ENCODE measurements at places on chromosomes 3 and 15. TPM values are rescaled to one million over a fixed set of nuclear protein-coding genes. Genes with fewer than 3 reads are reported as not detected.

GRCh38 chr3:53693451-53693850, 152.8 kb downstream of the CHDH start:
- no peak for DNase-seq

DNA sequence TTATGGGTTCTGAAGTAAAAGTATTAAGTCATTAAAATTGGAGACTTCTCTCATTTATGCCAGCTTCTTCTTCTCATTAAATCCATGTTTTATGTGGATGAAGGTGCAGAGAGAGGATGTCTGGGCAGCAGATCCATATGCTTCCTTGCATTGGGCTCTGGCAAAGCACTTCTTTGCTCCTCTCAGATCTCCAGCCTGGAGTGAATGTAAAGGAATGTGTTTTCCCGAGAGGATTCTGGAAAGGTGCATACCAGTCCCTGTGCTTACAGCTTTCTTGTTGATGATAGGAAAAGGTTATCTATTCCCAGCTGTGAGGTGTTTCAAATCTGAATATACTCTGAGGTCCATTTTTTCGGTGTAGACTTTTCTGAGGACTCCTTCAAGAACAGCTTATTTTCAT, 79.9 kb upstream of the PEX5L start:
- DNase-seq: no peak

GRCh38 chr15:75357976-75358673, 10.3 kb downstream of the MAN2C1 start:
- DNase-seq: no peak

- no peak for DNase-seq
These were observed 1.7 kb downstream of the AKAP13 start for GRCh38 chr15:85381850-85382751.

The SLC49A4 gene
- 14.1 TPM for total RNA-seq

The GABRA5 gene
- not detected for total RNA-seq

The GOLGA8B gene
- 36.0 TPM for total RNA-seq

The RYR3 gene
- not detected for total RNA-seq

Data from A673 (cell line).